ENCODE measurements at places on chromosomes 5 and 9.

- peak; percentile 27 for DNase-seq
Measured at GRCh38 chr9:135281791-135282737, 194.6 kb downstream of the OLFM1 start.

GRCh38 chr9:33446240-33446945 is 1.0 kb downstream of the AQP3 start:
- peak; percentile 20 for DNase-seq

GRCh38 chr5:135455876-135456237 is 3.7 kb upstream of the TIFAB start:
- DNase-seq: no peak

DNA sequence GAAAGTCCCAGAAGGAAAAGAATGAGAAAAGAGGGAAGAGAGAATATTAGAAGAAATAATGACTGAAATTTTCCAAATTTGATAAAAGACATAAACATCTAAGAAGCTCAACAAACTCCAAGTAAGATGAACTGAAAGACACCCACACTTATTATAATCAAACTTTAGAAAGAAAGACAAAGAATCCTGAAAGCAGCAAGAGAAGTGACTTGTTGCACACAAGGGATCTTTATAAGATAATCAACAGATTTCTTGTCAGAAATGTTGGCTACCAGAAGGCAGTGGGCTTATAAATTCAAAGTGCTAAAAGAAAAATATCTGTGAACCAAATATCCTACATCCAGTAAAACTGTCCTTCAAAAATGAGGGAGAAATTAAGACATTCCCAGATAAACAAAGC is 49.0 kb upstream of the FNIP1 start:
- no peak for DNase-seq

- DNase-seq: peak; percentile 20
Measured at GRCh38 chr9:79256691-79257213, 315.0 kb upstream of the TLE4 start.

GRCh38 chr5:2725980-2726765 is 25.3 kb downstream of the IRX2 start:
- DNase-seq: no peak

DNA sequence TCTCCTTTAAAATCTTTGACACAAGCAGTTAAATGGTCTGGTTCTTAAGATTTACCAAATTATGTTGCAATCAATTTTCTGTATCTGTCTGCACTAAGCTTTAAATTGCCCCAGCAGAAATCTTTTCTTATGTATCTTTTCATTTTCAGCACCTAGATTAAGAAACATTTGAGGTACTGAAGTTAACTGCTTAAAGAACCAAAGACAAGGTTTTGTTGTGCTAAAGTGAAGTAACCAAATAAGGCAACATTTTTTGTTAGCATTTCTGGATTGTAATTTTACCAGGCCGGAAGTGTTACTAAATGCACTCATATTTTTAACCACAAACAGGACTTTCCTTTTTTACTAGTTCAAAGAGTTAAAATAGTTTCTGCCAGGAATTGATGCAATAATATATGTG is 24.1 kb upstream of the MTAP start:
- peak; percentile 84 for DNase-seq

DNA sequence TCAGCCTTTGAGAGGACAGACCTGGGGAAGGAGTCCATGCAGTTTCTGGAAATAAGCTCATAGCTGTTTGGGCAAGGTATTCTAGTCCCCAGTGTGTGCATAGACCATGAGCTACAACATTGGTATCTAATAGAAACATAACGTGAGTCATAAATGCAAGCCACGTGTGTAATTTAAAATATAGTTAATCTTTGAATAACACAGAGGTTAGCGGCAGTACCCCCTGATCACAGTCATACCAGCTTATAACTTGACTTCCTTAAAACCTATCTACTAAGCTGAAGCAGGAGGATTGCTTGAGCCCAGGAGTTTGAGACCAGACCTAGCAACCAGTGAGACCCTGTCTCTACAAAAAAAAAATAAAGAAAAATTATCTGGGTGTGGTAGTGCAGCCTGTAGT is 46.4 kb upstream of the CPEB4 start:
- no peak for DNase-seq

GRCh38 chr5:124583469-124584350 is 162.7 kb downstream of the ZNF608 start:
- peak; percentile 65 for DNase-seq

Measured in fibroblast of pulmonary artery (primary cell).